Retina (tissue), 1 donor: ENCODE measurements at places on chromosomes 13 and 19.

DNA sequence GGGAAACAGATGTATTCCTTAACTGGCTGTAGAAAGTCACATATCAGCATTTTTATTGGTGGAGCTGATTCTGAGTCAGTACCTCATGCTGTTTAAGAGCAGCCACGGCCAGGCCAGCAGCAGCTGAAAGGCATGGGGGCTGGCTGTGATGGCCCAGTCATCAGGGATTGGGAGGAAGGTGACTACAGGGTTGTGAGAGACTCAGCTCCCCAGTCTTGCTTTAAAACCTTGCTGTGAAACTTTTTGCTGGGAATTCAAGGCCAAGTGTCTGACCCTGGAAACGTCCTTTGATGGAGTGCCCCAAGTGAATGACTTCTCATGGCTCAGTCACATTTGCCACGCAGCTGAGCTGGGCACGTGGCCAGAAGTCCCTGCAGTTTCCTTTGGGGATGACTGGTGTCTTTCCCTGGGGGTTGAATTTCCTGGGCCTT, 39.1 kb upstream of the RNF113B start:
- no peak for DNase-seq

GRCh38 chr19:49843265-49843664, 7.7 kb upstream of the PTOV1 start:
- DNase-seq = no peak

DNA sequence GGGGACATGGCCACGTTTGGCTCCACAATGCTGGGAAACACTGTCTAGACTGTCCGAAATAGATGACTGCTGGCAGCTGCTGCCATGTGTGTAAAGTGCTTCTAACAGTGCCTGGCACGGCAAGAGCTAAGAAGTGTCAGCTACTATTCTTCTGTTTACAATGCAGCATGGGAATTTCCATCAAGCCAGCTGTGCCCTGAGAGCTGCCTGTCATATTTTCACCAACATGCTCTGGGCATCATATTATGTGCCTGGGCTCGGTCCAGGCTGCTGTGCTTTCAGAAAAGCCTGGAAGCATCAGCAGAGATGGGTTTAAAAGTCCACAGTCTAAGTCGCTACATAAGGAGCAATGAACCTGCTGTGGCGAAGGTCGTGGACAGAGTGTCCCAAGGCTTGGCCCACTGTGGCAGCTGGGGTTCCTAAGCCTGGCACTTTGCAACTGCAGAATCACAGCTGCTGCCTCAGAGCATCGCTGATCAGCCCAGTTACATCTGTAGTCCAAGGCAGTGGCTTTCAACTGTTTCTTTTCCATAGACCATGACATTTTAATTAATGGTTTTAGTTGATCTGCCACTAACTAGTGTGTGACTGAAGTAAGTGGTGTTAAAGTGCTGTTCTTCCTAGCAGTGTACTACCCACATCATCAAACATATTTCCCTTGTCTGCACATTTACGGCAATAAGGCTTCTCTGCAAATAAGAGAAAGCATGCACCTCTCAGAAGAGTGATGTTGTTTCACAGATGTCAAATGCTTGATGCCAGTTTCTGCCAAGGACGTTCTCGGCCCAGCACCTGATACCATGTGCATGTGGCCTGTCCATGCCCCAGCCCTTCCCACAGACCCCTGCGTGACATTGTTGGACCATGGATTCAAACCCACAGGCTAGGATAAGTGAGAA, 95.7 kb upstream of the C1QTNF9B start:
- DNase-seq = no peak

DNA sequence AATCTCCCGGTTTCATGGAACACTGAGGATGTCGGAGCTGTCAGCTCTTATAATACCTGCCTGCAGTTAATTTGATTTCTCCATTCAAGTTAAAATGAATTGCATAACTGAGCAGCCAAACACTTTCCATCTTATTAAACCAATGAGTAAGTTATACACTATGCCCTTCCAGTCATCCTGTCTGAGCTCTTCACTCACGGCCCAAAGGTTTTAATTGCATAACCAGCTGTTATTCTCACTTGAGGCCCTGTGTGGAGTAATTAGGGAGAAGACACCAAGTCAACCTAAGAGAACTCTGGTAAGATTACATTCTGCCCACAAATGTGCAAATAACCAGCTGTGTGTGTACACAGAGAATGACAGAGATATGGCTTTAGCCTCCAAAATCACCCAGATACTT, 303.5 kb downstream of the TBC1D4 start:
- no peak for DNase-seq

DNA sequence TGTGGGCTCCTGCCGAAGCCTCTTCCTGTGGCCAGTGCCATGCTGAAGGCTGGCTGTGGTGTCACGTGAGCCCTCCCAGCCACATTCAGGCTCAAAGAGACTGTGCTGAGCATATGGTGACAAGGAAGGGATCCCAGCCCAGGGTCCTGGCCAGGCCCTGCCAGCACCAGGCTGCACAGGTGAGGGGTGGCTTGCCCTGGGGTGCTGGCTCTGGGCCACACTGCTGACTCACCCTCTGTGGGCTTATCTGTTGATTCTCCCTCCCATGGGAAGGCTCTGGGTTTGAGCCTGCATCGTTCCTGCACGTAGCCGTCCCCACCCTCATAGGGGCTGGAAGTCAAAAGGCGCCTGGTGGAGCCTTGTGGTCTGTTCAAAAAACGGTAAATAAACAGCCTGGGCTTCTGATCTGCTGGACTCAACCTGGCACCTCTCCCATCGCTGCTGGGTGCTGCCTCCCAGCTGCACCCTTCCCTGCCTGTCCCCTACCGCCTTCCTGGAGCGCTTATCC, 31.1 kb downstream of the DNM2 start:
- no peak for DNase-seq

DNA sequence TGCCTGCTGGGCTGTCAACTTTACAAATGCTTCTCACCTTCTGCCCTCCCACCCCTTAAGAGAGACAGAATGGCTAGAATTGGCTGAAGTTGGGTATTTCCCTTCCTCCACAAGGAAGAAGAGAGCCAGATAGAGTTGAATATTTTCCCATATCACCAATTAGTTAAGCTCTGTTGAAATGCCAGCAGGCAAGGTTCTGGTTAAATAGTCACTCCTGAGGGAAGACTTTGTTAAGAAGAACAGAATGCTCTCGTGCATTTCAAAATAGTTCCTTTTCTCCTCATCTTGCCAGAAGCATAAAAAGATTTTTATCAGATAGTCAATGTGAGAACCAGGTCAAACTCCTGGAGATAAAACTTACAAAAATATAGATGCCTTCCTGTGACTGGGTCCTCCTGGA, 2857.0 kb upstream of the PCDH20 start:
- no peak for DNase-seq
